ENCODE measurements at places on chromosomes 1 and 21.

DNA sequence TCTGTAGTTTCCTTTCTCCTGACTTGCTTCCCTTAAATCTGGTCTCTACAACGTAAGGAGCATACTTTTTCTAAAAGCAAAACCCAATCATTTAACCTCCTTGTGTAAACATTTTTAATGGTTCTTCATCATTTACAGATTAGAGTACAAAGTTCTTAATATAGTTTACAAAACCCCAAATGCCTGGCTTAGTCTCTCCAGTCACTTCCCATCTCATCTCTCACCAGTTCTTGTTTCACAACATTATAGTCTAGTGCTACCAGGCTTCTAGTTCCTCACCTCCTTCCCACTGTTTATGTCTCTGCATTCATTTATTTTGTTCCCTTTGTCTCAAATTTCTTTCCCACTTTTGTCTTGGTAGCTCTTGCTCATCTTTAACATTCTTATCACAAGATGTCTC lies 168.4 kb downstream of the FASLG start:
- no peak for DNase-seq

DNA sequence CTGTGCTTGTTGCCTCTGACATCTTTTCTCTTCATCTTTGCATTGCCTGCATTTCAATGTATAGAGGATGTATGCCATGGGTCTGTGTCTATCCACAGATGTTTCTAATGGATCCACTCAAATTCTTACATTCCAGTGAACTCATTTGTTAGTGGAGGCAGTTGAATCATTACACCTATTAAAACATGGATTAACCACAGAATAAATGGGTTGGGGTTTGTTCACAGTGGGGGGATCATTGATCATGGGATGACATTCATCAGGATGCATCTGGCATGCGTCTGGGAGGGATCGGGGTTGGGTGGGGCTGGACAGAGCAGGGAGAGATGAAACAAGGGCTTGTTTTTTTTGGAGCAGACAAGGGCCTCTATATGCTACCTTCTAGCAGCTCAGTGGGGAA lies 182.5 kb downstream of the RHOU start:
- no peak for DNase-seq

- no peak for DNase-seq
These were observed 28.6 kb upstream of the MTR start for GRCh38 chr1:236766506-236766905.

DNA sequence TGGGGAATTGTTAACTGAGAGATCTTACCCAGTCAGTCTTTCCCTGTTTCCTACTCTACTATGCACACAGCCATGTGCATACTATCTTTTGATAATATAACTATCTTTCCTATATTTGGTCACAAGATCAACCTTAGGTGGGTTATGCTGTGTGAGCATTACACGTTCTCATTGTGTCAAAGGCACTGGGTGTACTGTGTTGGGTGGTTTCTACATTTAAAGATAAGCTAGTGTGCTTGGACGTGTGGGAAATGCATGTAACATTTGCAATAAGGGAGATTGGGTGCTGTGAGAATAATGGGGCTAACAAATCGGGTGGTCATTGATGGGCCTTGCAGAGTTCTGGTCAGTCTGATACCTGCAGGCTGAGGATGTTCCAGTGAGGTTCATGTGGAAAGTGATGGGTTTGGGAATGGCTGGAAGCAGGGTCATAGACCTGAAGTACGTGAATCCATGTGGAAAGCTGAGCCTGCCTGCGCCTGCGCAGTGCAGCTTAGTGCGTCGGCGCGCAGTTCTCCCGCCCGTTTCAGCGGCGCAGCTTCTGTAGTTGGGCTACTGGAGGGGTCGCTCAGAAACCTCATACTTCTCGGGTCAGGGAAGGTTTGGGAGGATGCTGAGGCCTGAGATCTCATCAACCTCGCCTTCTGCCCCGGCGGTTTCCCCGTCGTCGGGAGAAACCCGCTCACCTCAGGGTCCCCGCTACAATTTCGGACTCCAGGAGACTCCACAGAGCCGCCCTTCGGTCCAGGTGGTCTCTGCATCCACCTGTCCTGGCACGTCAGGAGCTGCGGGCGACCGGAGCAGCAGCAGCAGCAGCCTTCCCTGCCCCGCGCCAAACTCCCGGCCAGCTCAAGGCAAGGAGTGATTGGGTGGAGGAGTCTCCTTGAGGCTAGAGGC lies at the start of gene MSH4:
TSS of gene MSH4 (plus strand) at position 507 of the 897 bp plus-strand sequence. CDS start at position 611, 104 bp downstream.
- no peak for DNase-seq

DNA sequence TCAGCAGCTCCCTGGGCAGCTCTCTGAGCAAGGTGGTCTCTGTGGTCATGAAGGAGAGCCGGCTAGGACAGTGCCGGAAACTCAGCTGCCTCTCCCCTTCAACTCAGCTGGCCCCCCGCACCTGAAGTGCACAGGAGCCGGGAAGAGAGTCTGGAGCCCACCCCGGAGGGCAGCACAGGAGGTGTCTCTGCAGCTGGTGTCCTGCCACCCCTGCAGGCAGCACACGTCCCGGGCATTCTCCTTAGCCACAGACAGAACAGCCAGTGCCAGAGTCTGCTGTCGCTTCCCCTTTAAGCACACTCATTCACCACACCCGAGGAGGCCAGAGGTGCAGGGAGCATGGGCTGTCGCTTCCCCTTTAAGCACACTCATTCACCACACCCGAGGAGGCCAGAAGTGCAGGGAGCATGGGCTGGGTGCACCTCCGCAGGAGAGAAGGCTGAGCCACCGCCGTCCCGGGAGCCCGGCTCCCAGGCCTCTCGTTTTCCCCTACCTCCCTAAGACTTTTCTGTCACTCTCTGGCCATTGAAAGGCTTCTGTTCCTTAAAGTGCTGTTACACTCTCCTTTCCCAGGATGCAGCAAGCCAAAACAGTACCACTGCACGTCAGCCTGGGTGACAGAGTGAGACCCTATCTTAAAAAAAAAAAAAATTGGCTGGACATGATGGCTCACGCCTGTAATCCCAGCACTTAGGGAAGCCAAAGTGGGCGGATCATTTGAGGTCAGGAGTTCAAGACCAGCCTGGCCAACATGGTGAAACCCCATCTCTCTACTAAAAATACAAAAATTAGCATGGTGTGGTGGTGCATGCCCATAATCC lies 16.9 kb upstream of the SAMD11 start:
- no peak for DNase-seq

DNA sequence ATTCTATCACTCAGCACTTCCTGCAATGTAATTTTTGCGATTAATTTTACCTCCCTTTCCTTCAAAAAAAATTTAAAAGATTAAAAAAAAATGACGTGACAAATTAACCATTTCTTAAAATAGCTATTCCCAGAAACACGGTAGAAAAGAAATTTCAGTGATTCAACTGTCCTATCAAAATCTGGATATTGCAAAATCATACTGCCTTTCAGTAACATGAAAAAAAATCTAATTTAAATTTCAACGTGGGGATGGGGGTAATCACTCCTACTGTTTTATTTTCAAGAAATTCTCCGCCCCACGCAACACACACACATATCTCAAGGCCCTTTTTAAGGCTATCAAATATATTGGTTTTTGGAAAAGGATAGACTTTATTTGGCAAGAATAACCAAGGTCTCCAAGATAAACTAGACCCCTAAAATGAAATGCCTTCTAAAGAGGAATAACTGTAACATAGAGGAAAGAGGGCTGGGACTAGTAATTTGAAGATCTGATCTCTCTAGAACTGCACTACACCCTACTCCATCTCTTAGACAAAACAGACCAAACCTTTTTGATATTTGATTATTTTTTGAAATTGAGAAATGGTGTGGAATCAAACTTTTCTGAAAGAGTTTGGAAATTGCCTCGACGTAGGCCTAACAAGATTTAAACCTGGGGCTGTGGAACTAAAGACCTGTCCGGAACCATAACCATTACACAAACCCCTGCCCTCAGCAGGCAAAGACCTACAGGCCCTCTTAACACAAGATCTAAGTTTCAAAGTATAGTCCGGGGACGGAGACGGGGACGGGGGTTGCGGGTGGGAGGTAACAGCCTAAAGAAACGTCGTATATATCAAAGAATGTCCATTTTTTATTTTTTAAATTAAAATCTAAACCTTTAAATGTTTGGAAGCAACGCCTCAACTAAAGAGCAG lies 941 bp downstream of the ARNT start:
- no peak for DNase-seq

DNA sequence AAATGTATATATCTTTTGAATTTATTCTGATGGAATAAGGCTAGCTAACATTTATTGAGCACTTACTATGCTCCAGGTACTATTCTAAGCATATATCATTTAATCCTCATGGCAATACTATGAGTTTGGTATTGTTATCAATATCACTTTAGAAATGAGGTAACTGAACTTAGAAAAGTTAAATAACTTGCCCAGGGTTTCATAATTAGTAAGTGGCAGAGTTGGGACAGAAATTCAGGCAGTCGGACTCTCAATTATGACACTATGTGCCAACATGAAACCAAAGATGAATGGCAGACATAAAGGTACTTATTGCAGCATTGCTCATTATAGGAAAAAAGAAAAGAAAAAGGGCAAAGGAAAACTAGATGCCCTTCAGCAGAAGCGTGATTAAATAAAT lies 48.2 kb downstream of the RAB3GAP2 start:
- DNase-seq, result no peak

DNA sequence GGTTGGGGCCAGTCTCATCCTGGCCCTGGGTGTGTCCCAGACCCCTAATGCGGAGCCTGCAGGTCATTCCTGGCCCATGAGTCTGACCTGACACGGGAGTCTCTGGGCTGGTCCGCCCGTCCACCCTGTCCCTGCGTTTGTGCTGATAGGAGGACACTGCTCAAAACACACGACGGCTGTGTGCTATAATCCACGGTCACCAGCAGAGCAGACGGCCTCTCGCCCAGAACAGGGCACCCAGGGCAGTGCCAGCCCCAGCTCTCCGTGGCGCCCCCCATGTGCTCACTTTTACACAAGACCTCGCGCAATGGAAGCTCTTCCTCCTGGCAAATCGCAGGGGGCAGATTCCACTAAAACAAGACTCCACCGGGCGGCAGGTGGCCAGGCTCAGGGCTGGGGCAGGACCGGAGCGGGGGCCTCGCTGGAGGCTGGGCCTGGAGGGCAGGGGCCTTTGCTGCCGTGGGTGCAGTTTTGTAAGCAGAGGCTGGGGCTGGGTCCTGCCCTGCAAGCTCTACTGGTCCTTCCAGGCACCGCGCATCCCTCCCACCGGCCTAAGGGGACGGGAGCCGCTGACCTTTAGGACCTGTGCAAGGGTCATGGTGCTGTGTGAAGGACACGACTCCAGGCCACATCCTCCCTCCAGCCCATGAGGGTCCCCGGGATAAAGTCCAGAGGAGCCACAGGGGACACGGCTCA lies 10.6 kb upstream of the SLC19A1 start:
- DNase-seq, result no peak

DNA sequence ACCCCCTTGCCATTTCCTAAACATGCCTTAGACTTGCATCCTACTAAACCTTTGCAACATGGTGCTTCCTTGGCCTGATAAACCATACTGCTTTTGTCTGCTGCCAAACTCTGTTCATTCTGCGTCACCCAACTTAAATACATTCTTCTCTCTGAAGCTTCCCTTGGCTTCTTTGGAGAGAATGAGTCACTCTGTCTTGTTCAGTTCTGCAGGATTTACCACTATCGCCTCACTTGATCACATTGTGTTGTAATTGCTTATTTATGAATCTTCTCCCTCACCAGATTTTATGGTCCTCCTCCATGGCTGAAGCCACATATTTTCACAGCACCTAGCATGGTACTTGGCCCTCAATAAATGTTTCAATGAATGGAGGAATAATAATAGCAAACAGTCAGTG lies 21.7 kb upstream of the TUT4 start:
- no peak for DNase-seq

DNA sequence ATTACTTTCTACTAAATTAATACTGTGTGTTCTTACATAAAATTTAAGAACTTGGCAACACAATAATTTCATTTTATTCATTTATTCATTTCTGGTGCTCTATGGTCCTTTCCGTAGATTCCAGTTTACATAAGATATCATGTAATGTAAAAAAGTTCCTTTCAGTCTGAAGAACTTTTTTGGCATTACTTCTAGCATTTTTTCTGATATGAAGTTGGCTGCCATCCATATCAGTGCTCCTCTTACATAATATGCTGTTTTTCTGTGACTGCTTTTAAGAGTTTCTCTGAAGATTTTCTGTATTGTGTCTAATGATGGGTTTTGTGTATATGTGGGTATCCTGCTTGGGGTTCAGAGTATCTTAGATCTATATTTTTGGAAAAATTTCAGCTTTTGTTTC lies 34.8 kb downstream of the LIN9 start:
- no peak for DNase-seq

DNA sequence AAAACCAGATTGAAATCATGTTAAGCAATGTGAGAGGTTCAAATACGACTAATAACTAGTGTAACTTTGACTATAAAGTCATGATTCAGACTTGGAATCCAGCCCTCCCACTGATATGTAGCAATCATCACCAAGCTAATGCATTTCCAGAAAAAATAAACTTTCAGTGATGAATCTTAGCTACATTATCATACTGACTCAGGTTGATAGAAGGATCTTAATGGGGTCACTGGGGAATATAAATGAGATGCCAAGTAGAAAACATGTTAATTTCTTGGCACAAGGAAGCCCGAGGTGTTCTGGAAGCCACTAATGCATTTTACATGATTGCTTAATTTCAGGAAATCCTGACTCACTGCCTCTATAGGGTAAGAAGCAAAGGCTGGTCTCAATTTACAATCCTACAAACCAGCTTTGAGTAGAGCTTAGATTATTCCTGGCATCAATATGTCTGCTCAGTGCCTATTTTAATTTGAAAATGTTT lies 67.7 kb downstream of the SELENOF start:
- DNase-seq, result no peak

DNA sequence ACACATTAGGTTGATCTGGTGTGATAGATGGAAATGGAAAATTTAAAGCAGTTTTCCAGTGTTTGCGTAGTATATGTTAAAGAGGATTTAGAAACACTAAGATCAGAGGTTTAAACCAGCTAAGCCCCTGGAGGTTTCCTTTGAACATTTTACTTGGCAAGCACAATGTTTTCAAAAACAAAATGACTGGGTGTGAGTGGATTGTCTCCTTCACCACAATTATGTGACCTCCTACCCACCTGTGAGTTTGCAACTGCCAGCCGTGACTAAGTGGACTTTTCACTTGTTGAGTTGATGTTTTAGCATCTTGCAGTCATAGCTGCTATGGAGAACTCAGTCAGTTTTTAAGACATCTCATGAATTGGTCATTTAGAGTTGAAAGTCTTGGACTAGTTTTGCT lies 4.7 kb downstream of the CCDC190 start:
- DNase-seq, result no peak

DNA sequence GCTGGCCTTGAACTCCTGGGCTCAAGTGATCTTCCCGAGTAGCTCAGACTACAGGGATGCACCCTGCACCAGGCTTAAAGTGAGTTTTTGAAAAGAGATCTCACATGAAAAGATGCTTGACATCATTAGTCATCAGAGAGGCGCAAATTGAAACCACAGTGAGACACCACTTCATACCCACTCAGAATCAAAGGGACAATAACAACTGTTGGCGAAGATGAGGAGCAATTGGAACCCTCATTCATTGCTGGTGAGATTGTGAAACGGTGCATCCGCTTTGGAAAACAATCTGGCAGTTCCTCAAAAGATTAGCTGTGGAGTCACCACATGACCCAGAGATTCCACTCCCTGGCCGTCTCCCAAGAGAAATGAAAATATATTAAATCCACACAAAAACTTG lies 122.3 kb downstream of the PGBD5 start:
- no peak for DNase-seq

Data from activated T-cell treated with anti-CD3 and anti-CD28 coated beads for 24 hours (primary cell).